Activated B cell treated with CpG ODN at 0.5 μM for 24 hours (primary cell): ENCODE measurements at places on chromosomes 4 and X. TPM values are rescaled to one million over a fixed set of nuclear protein-coding genes. Genes with fewer than 3 reads are reported as not detected.

HUWE1 gene
- 236 and 257 TPM in 2 replicates for total RNA-seq

USP46 gene
- 12.6 and 13.3 TPM in 2 replicates for total RNA-seq

SPINK2 gene
- 1.2 TPM in 1 of 2 replicates, not detected in the other for total RNA-seq

SASH3 gene
- 209 TPM in 2 replicates for total RNA-seq

GLOD5 gene
- not detected in 2 replicates for total RNA-seq

NDST4 gene
- total RNA-seq: not detected in 2 replicates

COL4A6 gene
- total RNA-seq: not detected in 2 replicates

PHF8 gene
- total RNA-seq: 56.6 and 58.7 TPM in 2 replicates

NUDT10 gene
- 0.27 and 0.31 TPM in 2 replicates for total RNA-seq

TRO gene
- total RNA-seq: 2.6 TPM in 2 replicates

HSD17B13 gene
- 0.17 and 0.35 TPM in 2 replicates for total RNA-seq

ZNF711 gene
- total RNA-seq: 3.5 TPM in 2 replicates

SPANXC gene
- not detected in 2 replicates for total RNA-seq

COMMD8 gene
- total RNA-seq: 23.6 and 23.9 TPM in 2 replicates

HDX gene
- 2.5 and 2.9 TPM in 2 replicates for total RNA-seq

FRYL gene
- 82.4 and 91.5 TPM in 2 replicates for total RNA-seq

IGSF1 gene
- total RNA-seq: not detected in 2 replicates

MAGEE2 gene
- not detected in 2 replicates for total RNA-seq

AFAP1 gene
- 0.10 and 0.24 TPM in 2 replicates for total RNA-seq

GUCY1B1 gene
- 0.22 and 0.39 TPM in 2 replicates for total RNA-seq

AKAP14 gene
- not detected in 2 replicates for total RNA-seq

MAD2L1 gene
- 3.4 and 5.4 TPM in 2 replicates for total RNA-seq

ADH1A gene
- not detected in 2 replicates for total RNA-seq

F8A3 gene
- 9.4 and 11.6 TPM in 2 replicates for total RNA-seq

CTAG1A gene
- not detected in 2 replicates for total RNA-seq

PDGFC gene
- total RNA-seq: not detected in 2 replicates

GABRG1 gene
- not detected in 2 replicates for total RNA-seq

PROM1 gene
- total RNA-seq: not detected in 2 replicates

CAPN6 gene
- total RNA-seq: not detected in 2 replicates

ARHGAP24 gene
- total RNA-seq: 155 and 231 TPM in 2 replicates

KLHL4 gene
- not detected in 2 replicates for total RNA-seq

ADRA2C gene
- not detected in 2 replicates for total RNA-seq

CD38 gene
- total RNA-seq: 5.0 and 5.8 TPM in 2 replicates

ITIH6 gene
- total RNA-seq: not detected in 2 replicates

LNX1 gene
- total RNA-seq: not detected in 2 replicates

NAAA gene
- total RNA-seq: 27.7 and 31.1 TPM in 2 replicates
